Activated naive CD8-positive, alpha-beta T cell treated with anti-CD3 and anti-CD28 coated beads, Interleukin-2, amount 10 ng/mL, durations not matched to agents 7 days and 5 days (primary cell): ENCODE measurements at places on chromosomes 4 and X.

- DNase-seq: no peak
These were observed 335.2 kb downstream of the UBE2NL start for GRCh38 chrX:144219035-144219434.

GRCh38 chr4:86043755-86044592 is 315.9 kb downstream of the MAPK10 start:
- no peak for DNase-seq

GRCh38 chr4:109690690-109691410 is 12.4 kb downstream of the CASP6 start:
- no peak for DNase-seq

GRCh38 chr4:187602339-187603092 is 393.1 kb upstream of the ZFP42 start:
- DNase-seq: no peak

DNA sequence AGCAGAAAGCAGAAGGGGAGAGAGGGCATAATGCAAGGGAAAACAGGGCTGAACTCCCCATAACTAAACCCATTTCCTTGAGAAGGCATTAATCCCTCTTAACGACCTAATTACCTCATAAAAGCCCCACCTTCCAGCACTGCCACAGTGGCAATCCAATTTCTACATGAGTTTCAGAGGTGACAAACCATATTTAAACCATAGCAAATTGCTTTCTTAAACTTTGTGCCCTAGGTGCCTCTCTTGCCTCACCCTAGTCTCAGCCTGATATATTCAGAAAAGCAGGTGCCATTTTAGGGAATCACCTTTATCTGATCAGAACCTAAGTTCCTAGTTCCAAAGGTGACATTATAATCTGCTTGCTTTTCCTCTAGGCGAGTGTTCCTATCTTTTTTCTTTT is 48.9 kb downstream of the SLC34A2 start:
- DNase-seq: no peak

DNA sequence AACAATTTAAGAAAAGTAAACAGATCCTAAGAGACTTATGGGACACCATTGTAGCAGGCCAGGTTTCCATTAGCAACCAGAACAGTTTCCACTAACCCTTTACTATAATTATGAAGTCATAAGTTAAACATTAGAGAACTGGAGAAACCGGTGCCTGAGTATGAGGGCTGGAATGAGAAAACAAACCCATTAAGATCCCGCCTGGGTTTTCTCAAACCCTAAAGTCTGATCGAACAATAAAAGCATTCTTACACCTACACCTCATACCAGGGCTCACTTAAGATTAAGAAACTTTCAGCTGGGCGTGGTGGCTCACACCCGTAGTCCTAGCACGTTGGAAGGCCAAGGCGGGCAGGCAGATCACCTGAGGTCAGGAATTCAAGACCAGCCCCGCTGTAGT is 13.7 kb upstream of the DHX15 start:
- no peak for DNase-seq

- DNase-seq: no peak
These were observed 370.3 kb upstream of the NOCT start for GRCh38 chr4:138645289-138645688.
